ENCODE measurements at places on chromosomes 7 and 10.

GRCh38 chr10:33807531-33808359 is 473.3 kb upstream of the NRP1 start:
- no peak for DNase-seq

- no peak for DNase-seq
These were observed 44.0 kb downstream of the ADRB1 start for GRCh38 chr10:114087655-114088054.

DNA sequence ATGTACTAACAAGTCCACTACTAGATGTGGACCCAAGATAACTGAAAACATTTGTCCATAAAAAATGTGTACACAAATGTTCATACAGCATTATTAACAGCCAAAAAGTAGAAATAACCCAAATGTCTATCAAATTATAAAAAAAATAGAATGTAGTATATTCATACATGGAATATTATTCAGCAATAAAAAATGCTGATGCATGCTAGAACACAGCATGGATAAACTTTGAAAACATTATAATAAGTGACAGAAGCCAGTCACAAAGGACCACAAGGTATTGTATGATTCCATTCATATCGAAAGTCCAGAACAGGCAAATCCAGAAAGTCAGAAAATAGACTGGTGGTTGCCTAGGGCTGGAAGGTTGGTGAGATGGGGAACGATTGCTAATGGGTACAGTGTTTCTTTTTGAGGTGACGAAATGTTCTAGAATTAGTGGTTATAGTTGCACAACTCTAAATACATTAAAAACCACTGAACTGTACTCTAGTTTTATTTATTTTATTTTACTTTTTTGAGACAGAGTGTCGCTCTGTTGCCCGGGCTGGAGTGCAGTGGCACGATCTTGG is 43.3 kb upstream of the ANLN start:
- peak; percentile 39 for DNase-seq

- no peak for DNase-seq
These were observed 153.8 kb upstream of the HABP2 start for GRCh38 chr10:113399065-113399464.

DNA sequence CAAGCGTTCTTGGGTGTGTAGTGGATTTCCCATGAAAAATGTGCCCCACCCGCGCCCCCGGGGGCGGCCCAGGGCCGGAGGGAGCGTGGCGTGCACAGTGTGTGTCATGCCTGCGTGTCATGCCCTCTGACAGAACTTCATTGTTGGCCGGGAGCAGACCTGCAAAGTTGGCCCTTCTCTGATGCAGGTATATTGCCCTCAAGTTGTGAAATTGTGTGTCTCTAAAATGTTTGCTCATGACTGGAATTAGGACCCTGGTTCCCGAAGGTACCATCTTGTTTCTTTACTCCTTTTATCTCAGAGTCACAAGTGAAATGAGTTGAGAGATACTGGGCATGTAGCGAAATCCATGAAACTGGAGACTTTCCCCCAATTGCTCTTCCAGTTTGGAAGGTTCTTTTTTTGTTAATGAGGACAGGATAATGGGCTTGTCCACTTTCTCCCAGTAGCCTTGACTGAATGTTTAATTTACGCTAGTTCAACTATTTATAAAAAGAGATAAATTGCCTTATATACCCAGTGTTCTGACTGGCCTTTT is 26.2 kb downstream of the ADK start:
- peak; percentile 56 for DNase-seq

- DNase-seq, result no peak
These were observed 59.5 kb upstream of the SRPK2 start for GRCh38 chr7:105448181-105448580.

DNA sequence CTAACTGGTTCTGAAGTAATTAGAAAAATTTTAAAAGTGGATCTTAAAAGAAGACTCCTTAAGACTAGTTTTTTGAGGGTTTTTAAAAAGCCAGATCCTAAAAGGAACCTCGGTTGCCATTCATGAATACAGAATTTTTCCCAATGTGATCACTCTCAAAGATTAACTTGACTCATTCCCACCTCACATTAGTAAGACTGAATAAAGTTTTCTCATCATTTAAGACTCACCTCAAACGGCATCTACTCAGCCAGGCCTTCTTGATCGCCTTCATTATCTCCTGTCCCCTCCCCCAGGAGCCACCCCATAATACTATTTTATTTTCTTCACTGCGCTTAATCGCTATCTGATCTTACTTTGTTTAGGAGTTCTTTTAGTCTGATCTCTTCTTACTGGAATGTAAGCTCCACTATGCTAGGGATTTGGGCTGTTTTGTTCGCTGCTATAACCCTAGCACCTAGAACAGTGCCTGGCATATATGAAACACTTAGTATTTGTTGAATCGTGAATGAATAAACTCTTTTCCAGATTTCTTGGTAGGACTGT is 55.9 kb upstream of the PCGF5 start:
- no peak for DNase-seq

GRCh38 chr7:37510043-37510634 is 61.5 kb upstream of the ELMO1 start:
- peak; percentile 55 for DNase-seq

- DNase-seq, result no peak
These were observed 8.6 kb downstream of the KIFBP start for GRCh38 chr10:68997211-68997610.

- peak; percentile 91 for DNase-seq
These were observed 5.2 kb downstream of the DUSP5 start for GRCh38 chr10:110502851-110503301.

DNA sequence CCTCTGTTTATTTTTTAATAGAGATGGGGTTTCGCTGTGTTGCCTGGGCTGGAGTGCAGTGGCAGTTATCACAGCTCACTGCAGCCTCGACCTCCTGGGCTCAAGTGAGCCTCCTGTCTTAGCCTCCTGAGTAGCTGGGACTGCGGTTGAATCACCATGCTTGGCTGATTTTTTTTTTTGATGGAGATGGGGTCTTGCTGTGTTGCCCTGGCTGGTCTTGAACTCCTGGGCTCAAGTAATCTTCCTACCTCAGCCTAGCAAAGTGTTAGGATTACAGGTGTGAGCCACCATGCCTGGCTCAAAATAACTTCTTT is 8.1 kb downstream of the DYNC2I1 start:
- no peak for DNase-seq

- no peak for DNase-seq
These were observed 97.9 kb upstream of the ZNF746 start for GRCh38 chr7:149595541-149595940.

DNA sequence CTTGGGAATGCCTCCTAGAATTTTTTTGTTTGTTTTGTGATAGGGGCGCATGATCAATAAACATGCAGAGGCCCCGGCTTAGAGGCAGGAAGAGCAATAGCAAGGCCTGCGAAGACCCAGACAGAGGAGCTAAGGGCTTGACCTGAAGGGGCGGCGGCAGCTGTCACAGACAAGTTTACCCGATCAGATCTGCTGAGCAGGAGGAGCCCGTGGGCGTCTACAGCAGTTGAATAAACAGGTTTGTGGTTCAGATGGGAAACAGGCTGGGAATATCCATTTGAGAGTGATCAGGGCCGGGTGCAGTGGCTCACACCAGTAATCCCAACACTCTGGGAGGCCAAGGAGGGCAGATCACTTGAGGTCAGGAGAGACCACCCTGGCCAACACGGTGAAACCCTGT is 126.0 kb upstream of the CALN1 start:
- DNase-seq, result no peak

- no peak for DNase-seq
These were observed 990.7 kb downstream of the CCSER2 start for GRCh38 chr10:85318809-85319807.

DNA sequence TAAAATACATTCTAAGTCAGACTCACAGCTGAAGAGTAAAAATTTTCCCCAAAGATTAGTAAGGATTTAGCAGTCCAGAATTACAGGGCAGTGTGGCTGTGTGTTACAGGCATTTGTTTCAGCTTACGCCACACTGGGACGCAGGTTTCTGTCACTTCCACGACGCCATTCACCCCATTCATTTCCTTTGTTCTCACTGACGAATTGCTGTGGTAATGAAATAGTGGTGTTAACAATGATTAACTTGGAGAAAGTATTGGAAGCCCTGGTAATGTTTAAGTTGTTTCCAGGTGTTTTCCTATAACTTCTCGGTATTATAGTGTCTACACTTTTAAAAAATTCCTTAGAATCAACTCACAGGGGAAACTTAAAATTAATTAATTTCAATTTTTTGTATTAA is 370.9 kb downstream of the SH2D4B start:
- no peak for DNase-seq

- no peak for DNase-seq
These were observed 76.4 kb upstream of the DLX6 start for GRCh38 chr7:96928965-96929364.

DNA sequence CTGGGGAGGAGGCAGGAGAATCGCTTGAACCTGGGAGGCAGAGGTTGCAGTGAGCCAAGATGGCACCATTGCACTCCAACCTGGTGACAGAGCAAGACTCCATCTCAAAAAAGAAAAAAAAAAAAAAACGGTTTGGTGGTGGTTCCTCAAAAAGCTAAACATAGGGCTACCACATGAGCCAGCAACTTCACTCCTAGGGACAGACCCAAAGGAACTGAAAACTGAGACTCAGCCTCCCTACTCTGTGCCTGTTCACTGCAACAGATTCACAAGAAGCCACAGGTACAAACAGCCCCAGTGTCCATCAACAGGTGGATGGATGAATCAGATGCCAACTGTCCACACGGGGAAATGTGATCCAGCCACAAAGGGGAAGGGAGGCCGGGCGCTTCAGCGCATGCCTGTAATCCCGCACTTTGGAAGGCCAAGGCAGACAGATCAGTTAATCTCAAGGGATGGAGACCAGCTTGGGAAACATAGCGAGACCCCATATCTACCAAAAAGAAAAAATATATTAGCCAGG is 79.1 kb upstream of the TNRC18 start:
- DNase-seq, result no peak

DNA sequence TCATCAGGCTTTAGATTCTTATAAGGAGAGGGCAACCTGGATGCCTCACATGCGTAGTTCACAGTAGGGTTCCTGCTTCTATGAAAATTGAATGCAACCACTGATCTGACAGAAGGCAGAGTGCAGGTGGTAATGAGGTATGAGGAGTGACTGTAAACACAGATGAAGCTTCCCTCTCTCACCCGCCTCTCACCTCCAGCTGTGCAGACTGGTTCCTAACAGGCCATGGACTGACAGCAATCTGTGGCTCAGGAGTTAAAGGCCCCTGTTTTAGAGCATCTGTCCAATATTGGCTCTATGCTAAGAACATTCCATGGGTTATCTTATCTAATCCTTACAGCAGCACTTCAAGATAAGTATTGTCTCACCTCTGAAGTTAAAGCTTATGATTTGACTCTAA is 213.5 kb upstream of the NRP1 start:
- no peak for DNase-seq

GRCh38 chr10:71239131-71239915 is 27.0 kb downstream of the UNC5B start:
- DNase-seq, result no peak

GRCh38 chr10:13684806-13685482 is 98.2 kb downstream of the PRPF18 start:
- DNase-seq, result no peak

GRCh38 chr7:155349601-155350331 is 52.1 kb downstream of the INSIG1 start:
- DNase-seq, result no peak

GRCh38 chr7:261341-262250 is 28.4 kb upstream of the FOXL3 start:
- DNase-seq, result no peak

- DNase-seq, result no peak
These were observed 292.7 kb downstream of the CAMK1D start for GRCh38 chr10:12642036-12642435.

DNA sequence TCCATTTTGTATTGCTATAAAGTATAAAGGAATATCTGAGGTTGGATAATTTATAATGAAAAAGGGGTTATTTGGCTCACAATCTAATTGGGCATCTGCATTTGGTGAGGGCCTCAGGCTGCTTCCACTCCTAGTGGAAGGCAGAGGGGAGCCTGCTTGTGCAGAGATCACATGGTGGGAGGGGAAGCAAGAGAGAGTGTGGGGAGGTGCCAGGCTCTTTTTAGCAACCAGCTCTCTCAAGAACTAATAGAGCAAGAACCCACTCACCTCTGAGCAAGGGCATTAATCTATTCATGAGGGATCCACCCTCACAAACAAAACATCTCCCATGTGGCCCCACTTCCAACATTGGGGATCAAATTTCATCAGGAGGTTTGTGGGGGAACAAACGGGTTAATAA is 64.6 kb downstream of the OGDH start:
- DNase-seq, result no peak
